M059J (cell line): ENCODE measurements at places on chromosomes 7 and 10.

DNA sequence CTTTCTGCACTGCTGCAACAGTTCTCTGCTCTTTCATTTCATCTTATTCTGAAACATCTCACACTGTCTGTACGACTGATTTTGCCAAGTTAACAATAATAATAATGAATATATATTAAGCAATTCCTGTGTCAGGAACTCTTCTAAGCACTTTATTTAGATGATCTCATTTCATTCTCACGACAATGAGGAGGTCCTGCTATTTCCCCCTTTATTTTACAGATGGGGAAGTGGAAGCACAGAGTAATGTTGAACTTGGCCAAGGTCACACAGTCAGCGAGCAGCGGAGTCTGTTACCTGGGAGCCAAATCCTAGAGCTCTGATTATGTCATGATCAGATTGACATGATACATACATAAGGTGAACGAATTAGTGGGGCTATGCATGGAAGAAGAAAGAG is 5.8 kb downstream of the MRC1 start:
- no peak for DNase-seq

GRCh38 chr10:132700156-132701098 is 85.5 kb downstream of the NKX6-2 start:
- DNase-seq: no peak

- DNase-seq: no peak
These were observed 28.3 kb downstream of the CCM2 start for GRCh38 chr7:45028138-45028919.

DNA sequence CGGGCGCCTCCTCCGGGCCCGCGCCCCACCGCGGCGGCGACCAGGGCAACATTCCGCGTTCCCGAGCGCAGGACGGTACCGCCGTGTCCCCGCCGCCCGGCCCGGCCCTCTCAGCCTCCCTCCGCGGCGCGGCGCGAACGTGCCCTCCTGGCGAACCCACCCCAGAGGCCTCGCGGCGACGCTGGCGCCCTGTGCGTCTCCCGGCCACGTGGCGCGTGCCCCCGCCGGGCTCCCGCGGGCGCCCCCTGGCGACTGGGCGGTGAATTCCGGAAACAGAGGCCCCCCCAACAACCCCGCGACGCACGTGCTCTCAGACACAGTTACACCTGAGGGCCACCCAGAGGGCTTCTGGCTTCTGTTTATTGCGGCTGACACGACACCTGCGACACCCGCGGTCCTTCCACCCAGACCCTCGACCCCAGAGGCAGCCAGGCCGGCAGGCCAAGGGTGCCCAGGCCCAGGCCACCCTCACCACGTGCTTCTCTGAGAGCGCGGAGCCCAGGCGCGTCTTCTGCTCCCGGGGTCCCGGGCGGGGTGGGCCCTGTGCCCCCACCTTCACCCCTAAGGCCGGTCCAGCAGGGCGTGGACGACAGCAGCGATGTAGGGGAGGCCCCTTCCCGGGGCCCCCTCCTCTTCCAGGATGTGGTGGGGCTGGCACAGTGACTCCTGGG is at the start of gene SAP25:
Gene SAP25 (minus strand): TSS at position 210 of the 671 bp plus-strand sequence. CDS start 158 bp downstream, at position 52.
- DNase-seq: no peak

GRCh38 chr7:16619979-16620408 is 25.6 kb downstream of the ANKMY2 start:
- DNase-seq: no peak

- no peak for DNase-seq
These were observed 5.0 kb upstream of the LRIT2 start for GRCh38 chr10:84230359-84230758.

GRCh38 chr7:81165070-81165469 is 246.2 kb upstream of the SEMA3C start:
- no peak for DNase-seq

GRCh38 chr7:101890749-101891523 is 73.5 kb downstream of the CUX1 start:
- no peak for DNase-seq

DNA sequence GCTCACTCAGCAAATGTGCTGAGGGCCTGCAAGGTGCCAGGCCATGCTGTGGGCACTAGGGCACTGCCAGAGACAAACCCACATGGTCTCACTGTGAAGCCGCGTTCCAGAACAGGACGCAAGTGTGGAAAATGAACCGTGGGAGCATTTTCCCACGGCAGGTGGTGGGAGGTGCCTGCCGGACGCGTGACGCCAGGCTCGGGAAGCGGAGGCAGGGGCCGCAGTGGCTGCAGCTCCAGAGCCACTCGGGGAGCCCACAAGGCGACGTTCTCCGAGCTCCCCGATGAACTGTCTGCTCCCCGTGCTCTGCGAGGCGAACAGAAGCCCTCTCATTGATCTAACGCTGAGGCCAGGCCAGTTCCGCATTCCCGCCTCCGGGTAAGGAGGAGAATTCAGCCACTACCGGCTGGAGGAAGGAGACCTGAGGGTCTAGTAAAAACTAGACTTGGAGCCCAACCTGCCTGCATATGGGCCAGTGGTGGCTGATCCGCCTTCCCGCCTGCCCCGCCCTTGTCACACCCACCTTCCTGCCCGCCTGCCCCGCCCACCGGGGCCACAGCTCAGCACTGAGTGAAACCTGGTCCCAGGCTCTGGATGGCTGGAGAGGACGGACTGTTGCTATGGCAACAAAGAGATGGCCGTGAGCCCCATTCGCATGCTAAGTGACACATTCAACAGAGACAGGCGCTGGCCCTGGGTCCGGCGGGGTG is 13.1 kb downstream of the ADGRA1 start:
- DNase-seq: peak; percentile 6

DNA sequence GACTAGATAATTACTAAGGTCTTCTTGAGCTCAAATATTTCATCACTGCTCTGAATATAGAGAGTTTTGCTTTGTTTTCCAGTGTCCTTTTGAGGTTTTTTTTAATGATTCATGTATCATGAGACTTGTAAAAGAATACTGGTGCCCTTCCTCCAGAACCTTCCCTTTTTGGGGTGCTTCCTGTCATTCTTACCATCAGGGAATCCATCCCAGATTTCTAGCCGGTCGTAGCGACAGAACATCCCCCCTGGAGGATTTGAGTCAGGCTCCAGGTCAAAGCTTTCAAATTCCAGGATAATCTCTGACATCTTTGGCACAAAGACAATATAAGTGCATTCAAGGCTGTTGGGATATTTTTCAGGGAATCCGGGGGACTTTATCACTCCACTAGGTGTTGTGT is 71.0 kb downstream of the NRP1 start:
- DNase-seq: peak; percentile 71

DNA sequence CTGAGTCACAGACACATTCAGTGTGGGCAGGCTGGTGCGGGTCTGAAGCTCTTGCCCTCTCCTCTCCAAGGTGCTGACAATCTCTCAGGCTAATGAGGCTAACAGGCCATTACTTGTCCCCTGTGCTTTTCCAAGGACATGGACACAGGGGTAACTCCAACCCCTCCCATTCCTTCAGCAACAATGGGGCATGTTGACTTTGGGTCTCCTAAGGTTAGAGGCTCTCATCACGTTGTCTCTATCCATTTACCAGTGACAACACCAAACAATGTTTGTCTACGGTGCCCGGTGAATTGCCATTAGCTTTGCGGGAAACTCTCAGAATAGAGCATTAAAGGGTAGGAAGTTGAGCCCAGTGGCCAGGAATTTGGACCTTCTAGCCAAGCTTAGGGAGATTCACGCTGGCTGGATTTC is 101.6 kb upstream of the TNS3 start:
- no peak for DNase-seq

- DNase-seq: no peak
These were observed 75.3 kb downstream of the DOCK4 start for GRCh38 chr7:112130729-112131410.

DNA sequence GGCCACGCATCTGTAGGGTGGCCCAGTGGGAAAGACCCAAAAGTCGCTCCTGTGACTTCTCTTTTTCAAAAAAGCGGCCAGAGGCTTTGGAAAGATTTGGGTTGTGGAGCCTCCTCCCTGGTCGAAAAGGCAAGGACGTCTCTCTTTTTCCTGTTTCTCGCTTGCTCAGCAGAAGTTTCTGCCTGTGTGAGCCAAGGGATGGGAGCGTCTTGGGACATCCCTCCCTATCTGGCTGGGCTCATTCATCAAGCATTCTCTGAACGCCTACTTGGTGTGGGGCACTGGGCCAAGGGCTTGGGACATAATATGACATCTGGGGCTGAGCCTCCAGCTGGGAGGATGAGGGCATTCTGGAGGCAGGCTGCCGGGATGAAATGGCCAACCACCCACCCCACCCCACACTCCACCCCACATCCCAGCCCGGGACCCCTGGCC is 120.9 kb downstream of the C10orf105 start:
- DNase-seq: no peak

- peak; percentile 41 for DNase-seq
These were observed 254.8 kb upstream of the CTBP2 start for GRCh38 chr10:125415006-125415633.

DNA sequence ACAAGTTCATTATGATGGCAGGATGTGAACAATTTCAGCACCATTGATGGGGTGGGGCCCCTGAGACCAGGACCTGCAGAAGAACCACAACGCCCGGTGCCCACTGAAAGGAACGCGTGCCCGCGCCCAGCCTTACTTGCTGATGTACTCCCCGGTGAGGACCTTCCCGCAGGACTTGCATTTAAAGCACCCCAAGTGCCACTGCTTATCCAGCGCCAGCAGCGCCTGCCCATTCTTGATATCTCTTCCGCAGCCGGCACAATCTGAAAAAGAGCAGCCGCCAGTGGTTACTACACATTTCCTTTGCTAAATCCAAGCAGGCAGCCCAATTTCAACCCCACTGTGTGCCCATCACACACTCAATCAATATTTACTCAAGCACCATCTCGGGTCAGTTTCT is 110.6 kb downstream of the ABLIM1 start:
- DNase-seq: no peak

DNA sequence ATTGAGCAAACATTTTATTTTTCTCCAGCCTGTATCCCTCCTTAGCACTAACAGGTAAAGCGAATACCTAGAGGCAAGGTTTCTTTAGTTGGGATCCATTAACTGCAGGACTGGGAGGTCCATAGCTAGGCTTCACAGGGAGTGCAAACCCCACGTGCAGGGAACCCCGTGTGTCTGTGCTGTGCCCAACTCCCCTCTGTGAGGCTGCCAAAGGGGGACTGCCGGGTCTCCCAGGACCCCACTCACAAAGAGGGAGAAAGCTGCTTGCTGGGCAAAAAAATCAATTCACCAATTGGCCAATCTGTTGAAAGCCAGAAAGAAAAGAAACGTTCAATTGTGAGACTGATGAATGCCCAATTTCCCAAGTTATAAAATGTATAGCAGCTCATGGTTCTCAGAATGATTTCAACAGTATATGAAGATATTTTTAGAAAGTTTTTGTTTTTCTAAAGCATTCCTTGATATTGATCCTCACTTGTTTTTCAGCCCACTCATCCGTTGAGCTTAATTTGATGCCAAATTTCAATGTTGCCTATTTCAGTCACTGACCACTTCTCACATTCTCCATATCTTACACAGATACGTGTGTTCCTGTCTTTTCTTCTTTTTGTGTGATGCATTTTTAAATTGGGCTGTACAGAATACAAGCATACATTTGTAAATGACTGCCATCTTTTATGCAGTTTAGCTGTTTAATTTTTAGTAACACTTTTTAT is 202.7 kb upstream of the PRSS58 start:
- no peak for DNase-seq

DNA sequence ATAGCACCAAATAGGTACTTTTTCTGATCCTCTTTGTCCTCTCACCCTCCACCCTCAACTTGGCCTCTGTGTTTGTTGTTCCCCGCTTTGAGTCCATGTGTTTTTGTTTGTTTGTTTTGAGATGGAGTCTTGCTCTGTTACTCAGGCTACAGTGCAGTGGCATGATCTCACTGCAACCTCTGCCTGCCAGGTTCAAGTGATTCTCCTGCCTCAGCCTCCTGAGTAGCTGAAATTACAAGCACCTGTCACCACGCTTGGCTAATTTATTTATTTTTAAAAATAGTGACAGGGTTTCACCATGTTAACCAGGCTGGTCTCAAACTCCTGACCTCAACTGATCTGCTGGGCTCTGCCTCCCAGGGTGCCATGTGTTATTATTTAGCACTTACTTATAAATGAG is 5.3 kb downstream of the ZNF273 start:
- DNase-seq: no peak

GRCh38 chr7:158085741-158086695 is 501.6 kb downstream of the PTPRN2 start:
- no peak for DNase-seq

DNA sequence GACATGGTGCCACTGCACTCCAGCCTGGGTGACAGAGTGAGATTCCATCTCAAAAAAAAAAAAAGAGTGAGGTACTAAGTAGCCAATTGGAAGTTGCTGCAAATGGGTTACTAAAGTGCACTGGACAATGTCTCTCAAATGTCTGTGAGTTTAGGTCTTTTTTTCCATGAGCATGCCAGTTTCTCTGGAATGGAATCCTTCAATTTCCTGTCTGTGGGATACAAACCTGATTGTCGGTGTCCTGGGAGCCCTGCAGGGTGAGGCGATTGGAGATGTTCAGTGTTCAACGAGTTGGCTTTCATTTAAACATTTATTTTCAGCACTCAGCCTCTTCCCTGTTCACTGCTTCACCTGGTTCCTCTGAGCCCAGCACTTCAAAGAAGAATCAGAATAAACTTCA is 5.3 kb upstream of the CALD1 start:
- no peak for DNase-seq

DNA sequence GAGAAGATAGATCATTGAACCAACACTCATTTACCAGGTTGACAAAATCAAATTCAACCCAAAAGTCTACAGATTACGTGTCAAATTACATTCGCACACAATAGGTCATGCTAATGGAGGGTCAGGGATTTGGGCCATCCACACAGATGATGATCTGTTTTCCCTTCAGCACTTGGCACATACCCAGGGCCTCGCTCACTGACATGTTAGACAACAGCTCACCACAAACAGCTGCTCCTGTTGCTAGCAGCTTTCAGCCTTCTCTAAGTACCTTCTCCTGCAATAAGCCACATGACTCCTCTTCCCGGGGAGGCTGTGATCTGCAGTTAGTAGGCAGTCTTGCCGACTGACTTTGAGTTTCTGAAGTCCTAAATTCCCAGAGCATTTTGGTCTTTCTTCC is 18.4 kb downstream of the NKX2-3 start:
- peak; percentile 87 for DNase-seq

- no peak for DNase-seq
These were observed 39.5 kb downstream of the AGK start for GRCh38 chr7:141590666-141591065.

GRCh38 chr7:55517191-55517633 is 55.1 kb downstream of the VOPP1 start:
- DNase-seq: no peak

- DNase-seq: peak; percentile 30
These were observed 86.0 kb upstream of the KCTD7 start for GRCh38 chr7:66542528-66543269.

- DNase-seq: no peak
These were observed 28.5 kb downstream of the CUX1 start for GRCh38 chr7:101845974-101846373.

- DNase-seq: no peak
These were observed 62.3 kb downstream of the CREB5 start for GRCh38 chr7:28474640-28475039.

GRCh38 chr10:89216056-89216455 is 8.9 kb upstream of the CH25H start:
- no peak for DNase-seq

DNA sequence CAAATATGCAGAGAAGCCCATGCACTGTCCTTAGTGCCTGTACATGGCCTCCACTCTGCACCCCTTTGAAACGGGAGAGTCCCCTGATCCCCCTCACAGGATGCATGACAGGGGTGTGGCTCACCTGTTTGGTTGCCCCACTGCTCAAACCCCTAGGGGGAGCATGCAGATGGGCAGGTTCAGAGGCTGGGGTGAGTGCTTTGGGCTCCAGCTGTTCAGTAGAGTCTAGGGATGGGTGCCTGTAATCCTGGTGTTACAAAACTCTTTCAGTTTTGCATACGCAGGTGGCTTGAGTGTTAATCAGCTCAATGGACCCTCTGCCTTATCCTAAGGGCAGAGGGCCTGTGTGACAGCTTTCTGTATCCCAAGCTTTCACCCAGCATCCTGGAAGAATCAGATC is 7.8 kb upstream of the SFTPA1 start:
- DNase-seq: no peak
